ENCODE measurements at places on chromosomes 2 and 18.

GRCh38 chr2:1755436-1756191, 11.3 kb upstream of the PXDN start:
- peak; percentile 14 for DNase-seq

DNA sequence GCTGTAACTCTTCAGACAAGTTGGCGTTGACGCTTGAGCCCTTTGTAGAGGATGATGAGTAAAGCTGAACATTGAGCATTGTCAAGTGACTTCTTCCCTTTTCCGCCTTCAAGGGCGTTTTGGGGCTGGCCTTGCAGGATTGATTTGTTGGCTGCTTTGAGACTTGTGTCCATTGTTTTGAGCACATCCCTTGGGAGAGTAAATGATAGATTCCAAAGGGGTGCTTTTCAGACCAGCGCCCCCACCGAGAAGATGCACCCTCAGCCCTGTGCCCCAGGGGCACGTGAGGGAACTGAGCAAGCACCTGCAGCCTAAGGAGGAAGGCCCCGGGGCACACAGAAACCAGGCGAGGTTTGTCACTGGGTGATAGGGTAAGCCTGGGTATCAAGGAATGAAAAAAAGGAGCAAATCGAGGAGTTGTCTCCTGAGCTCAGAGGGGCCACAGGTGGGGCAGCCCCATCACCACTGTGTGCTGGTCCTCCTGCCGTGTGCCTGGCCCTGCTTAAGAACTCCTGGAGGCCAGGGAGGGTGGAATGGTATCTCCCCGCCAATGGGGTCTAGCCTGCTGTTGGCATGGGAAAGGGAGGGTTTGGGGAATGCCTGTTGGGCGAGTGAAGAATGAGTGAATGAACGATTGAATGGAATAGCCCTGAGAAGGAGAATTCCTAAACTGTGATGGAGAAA, 64.0 kb downstream of the RAB31 start:
- no peak for DNase-seq

DNA sequence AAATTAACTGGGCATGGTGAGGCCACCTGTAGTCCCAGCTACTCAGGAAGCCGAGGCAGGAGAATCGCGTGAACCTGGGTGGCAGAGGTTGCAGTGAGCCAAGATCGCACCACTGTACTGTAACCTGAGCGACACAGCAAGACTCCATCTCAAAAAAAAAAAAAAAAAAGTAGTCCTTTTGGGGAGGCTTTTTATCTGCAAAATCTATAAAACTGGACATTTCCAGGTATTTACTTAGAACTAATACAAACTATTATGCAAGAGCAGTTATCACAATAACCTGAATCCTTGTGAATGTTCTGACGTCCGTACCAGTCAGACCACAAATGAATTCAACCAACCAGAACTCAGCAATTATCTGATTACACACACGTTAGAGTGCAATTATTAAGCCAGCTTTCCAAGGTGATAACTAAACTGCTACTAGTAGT, 8.8 kb upstream of the RAPH1 start:
- no peak for DNase-seq

DNA sequence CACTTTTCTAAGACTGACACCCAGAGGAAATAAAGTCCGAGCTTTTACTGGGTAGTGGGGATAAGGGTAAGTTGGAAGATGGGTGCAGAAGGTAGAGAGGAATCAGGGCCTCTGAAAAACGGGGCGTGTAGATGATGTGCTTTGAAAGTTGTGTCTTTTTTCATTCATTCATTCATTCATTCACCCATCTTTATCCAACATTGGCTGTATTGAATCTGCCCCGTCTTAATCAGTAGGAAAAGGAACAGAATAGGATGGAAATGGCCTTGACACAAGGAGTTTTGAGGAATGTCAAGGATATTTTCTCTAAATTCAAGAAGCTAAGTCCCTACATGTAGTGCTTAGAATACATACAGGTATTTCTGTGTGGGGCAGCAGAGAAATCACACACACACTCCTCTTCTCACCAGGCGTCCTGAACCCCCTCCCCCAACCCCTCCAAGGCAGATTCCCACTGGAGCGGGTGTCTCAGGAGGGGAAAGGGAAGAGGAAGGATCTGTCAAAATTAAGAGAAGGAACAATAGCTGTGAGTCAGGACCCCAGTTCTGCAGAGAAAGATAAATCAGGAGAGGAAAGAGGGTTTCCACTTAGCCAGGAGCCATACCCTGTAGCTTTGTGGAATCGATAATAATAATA, 13.9 kb downstream of the DYSF start:
- DNase-seq = no peak

GRCh38 chr2:112480530-112481049, 1.4 kb upstream of the TTL start:
- no peak for DNase-seq

All from kidney glomerular epithelial cell (primary cell).